ENCODE measurements at places on chromosomes 7 and 10. TPM values are rescaled to one million over a fixed set of nuclear protein-coding genes. Genes with fewer than 3 reads are reported as not detected.

DNA sequence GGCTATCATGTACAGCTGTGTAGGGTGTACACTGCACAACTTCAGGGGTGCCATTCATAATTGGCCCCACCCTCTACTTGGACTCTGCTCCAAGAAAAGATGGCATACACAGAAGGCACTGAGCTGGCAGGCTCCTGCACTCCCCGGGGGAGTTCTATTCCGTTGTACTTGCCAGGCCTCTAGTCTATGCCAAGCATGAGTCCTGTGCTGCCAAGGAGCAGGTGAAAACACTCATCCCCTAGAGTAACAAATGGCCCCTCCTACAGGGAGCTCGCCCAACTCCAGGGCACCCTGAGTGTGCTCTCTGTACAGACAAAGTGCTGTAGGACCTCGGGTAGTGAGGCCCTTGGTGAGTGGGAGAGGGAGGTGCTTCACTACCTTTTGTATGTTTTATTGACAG is 127.2 kb downstream of the SLIT1 start:
- DNase-seq, result no peak

The DEPP1 gene
- 27.5 TPM for total RNA-seq

GRCh38 chr7:158299607-158300006 is 288.0 kb downstream of the PTPRN2 start:
- DNase-seq, result no peak

The GPR22 gene
- total RNA-seq, result 23.0 TPM

The IQCE gene
- 11.5 TPM for total RNA-seq

Data from left ventricle myocardium inferior (tissue), 1 donor.